ENCODE measurements at places on chromosomes 11 and 22.

GRCh38 chr11:124753624-124754023, 1.6 kb upstream of the VSIG2 start:
- no peak for DNase-seq

DNA sequence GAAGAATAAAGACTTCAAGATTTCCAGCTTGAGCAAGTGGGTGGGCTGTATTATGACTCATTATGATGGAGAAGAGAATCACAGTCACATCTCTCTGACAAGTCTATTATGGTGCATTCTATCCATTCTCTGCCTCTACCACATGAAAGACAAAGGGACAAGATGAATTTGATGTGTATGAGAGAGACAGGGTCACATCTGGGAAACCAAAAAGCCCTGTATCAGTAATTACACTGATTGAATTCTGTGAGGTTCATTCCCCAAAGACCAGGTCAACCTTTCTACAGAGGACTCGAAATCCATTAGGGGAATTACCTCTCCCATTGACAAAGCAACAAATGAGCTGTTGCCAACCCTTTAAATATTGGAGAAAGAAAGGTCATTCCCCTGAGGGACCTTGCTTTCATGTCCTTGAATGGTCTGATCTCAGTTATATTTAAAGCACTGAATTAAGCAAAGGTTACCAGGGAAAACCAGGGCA, 109.6 kb downstream of the USP35 start:
- no peak for DNase-seq

DNA sequence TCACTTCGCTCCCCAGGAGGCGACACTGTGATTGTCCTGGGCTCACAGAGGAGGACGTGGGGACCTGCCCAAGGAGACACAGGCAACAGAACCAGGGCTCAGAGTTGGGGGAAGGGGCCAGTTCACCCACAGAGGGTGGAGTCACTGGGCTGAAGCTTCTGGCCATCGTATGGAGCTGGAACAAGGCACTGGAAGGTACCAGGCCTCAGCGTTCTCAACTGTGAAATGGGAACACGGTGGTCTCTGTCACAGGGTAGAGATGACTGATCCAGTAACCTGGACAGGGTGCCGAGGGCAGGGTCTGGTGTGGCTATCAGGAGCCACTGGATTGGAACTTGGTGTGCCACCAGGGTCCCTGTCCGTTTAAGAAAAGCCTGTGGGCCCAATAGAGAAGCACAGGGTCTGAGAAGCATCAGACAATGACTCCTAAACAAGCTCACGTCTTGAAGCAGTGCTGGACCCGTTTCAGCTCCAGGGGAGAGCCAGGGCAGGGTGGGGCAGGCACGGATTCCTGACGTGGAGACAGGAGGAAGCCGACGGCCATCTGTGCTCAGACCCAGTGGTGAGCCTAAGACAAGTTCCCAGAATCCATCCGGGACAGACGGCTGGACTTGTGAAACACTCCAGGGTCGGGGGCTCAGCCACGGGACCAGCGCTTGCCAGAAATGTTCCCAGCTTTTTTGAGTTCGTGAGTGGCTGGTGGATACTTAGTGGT, 25.0 kb upstream of the KCNQ1OT1 start:
- DNase-seq: no peak

DNA sequence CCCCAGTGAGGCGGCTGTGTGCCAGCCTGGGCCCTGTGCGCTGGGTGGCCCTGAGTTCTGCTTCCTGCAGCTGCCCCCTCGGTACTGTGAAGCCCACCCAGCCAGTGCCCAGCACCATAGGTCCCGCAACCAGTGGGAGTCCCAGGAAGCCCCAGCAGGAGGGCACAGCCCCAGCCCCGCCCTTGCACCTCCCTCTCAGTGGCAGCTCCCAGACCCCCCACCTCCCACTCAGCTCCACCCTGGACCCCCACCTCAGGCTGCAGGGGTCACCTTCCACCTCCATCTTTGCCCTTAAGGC, 30.9 kb downstream of the MOB2 start:
- DNase-seq: no peak

GRCh38 chr22:22935056-22935545, 47.5 kb downstream of the IGLL5 start:
- DNase-seq: no peak

- DNase-seq: no peak
Observed at GRCh38 chr11:18669711-18670110, 28.9 kb upstream of the TMEM86A start.

DNA sequence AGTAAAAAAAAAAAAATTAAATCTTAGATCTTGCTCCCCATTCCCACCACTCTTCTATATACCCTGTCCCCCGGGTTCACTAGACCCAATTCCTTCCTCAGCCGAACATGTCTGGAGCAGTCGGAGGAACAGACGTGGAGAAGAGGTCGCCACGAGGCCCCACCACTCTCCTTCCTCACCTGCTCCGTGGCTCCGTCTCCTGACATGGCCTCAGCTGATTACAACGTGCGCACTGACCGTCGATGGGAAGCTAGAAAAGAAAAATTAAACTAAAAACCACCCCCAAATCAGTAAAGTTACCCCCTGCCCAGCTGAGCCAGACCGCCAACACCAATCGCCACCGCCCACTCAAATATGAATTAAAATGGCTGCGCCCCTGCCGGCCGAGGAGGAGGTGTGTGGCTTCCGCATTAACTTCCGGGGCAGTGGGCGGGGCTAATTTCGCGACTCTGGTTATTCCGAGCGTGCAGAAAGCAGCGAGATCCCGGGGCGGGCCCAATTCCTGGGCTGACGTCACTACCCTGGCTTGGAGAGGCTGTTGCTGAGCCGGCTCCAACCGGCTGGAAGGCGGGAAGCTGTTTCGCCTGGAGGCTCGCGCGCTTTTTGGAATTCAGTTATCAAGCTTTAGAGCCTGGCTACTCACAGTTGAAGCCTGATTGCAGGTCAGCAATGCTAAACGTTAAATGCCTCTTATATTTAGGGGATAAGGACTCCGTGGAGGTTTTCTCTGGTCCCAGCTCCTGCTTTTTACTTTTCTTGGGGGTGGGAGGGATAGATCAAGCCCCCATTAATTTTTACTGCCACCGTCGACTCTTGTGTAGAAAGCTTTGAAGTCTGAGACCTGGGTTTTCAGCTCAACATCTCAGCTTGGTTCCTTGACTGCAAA, at the start of gene CSTF3:
Gene CSTF3, minus strand, starts transcription at position 361 of the 886 bp plus-strand sequence. Its CDS starts 155 bp downstream, at position 206.
- DNase-seq: peak; percentile 95

DNA sequence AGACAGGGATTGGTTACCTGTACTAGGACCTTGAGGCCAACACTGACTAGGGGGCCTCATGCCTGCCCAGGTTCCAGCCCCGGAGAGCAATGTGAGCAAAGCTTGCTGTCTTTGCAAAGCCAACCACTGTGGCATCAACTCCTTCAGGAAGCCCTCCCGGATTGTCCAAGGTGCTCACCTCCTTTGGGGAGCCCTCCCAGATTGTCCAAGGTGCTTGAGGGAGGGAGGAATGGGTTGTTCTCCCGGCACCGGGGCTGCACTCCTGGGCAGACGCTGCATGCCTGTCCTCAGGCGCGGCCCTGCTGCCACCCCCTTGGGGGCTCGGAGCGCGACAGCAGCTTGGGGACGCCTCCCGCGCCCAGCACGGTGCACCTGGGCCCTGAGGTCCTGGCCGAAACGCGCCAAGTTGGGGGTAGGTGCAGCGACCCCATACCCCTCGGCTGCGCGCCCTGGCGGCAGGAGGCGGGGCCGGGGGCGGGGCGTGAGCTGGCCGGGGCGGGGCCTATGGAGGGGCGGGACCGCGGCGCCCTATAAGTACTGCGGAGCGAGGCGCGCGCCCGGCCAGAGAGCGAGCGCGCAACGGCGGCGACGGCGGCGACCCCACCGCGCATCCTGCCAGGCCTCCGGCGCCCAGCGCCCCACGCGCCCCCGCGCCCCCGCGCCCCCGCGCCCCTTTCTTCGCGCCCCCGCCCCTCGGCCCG, at the start of gene CD81:
Gene CD81, plus strand, starts transcription at position 560 of the 701 bp plus-strand sequence. CDS start 240 bp downstream, outside the sequence.
- peak; percentile 41 for DNase-seq

DNA sequence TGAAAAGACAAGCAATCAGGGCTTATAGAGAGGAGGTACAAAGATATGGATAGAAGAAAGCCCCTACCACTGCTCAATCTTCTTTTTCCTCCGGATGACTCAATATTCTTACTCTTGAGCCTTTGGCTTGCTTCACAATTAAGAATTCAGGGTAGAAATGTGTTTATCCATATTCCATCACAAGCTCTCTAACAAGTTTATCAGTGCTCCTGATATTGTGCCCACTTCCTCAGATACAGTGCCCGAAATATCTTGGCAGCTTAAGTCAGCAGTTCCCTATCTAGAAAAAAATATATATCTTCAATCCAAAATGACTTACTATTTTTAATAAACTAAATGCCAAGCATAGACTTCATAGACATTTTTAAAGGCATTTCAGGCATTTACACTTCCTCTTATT, 255.1 kb upstream of the FAT3 start:
- no peak for DNase-seq

GRCh38 chr11:66143996-66144678, 74.1 kb downstream of the PACS1 start:
- DNase-seq: no peak

All from stimulated activated CD8-positive, alpha-beta memory T cell treated with anti-CD3 and anti-CD28 coated beads, Interleukin-7, amount 100 ng/mL, for 1 hour (primary cell).